Hematopoietic multipotent progenitor cell treated with erythropoietin and hydrocortisone succinate and interleukin-3 and kit ligand, for 6 days (in vitro differentiated cells): ENCODE measurements at places on chromosomes 11 and 22.

GRCh38 chr11:27717801-27718229, 17.6 kb upstream of the BDNF start:
- no peak for DNase-seq

- no peak for DNase-seq
These were observed 446.9 kb upstream of the B3GAT1 start for GRCh38 chr11:134858783-134859480.

DNA sequence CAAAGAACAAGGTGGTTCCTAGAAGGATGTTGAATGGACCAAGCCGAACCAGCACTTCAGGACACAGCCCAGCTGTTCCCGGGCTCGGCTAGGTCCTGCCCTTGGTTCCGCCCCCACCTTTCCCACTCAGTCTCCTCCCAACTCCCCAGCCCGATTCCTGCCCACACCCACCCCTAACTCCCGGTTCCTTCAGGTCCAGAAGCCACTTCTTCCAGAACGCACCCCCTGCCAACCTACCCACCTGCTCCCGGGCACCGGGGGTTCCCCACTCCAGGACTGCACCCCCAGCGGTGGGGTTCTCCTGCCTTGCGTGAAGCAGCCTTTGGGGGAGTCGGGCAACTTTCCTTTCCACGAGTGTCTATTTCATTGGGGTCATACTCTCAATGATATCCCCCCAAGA, 30.7 kb downstream of the CERK start:
- no peak for DNase-seq

- DNase-seq = peak; percentile 75
These were observed 1.8 kb downstream of the KCNK7 start for GRCh38 chr11:65593518-65594414.

DNA sequence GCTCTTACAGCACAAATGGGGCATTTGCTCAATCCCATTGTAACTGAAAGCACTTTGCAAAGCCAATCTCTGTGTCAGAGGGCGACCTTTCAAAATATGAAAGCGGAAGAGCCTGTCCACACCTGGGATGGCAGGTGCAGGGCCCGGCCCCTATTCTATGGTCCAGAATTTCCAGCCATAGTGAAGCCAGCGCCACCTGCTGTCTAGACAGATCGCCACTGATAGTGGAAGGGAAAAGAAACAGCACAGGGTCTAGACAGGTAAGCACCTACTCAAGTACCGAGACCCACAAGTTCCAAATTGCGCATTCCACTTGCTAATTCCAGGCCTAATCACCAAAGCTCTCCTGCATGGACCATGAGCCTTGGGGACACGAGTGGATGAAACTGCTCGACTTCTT, 141.4 kb downstream of the NTM start:
- DNase-seq = peak; percentile 38

- DNase-seq = peak; percentile 65
These were observed 49.5 kb downstream of the MCHR1 start for GRCh38 chr22:40728731-40729189.

- peak; percentile 72 for DNase-seq
These were observed 11.5 kb downstream of the YPEL4 start for GRCh38 chr11:57638005-57638781.

DNA sequence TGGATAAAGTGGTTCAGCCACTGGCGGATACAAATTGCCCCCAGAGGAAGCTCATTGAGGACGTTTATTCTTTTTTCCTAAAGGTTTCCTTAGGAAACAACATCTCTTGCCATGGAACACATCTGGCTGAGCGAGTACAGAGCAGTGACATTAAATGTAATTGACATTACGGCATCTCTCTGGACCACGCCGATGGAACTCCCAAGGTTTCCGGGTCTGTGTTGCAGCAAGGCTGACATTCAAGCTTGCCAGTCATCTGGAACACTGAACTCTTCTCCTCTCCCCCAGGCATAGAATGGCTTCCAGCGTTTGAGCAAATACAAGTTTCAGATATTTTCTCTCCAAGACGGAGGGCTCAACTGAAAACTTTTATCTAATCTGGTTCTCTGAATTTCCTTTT, 42.1 kb downstream of the CLMP start:
- DNase-seq = no peak

DNA sequence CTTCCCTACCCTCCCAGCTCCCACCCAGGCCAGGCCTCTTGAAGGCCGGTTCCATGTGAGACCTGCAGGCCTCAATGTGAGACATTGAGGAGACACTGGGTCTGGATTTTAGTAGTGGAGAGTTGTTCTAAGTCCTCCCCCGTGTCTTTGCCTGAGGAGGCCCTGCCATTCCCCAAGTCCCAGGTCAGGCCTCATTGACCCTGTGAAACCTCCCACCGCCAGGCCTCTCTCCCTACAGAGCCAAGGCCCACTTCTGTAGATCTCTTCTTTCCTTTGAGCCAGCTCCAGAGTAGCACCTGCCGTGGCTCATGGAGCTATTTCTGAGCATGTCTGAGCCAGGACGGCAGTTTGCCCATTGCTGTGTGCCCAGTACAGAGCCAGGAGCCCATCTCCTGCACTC, 1419.6 kb downstream of the TBC1D22A start:
- no peak for DNase-seq

- DNase-seq = no peak
These were observed 119.5 kb upstream of the B3GAT1 start for GRCh38 chr11:134531327-134532130.
